ENCODE measurements at places on chromosomes 13 and 19. TPM values are rescaled to one million over a fixed set of nuclear protein-coding genes. Genes with fewer than 3 reads are reported as not detected.

Gene PLIN5
- not detected for total RNA-seq

Gene ANKLE1
- 20.6 TPM for total RNA-seq

Gene B3GNT3
- not detected for total RNA-seq

Gene SHANK1
- not detected for total RNA-seq

Gene THSD8
- total RNA-seq: 29.9 TPM

Gene CYP4F11
- not detected for total RNA-seq

Gene CDX2
- total RNA-seq: not detected

Gene IQCN
- total RNA-seq: 0.59 TPM

Gene LHB
- not detected for total RNA-seq

Gene APOC4
- not detected for total RNA-seq

Gene IFT88
- total RNA-seq: 4.7 TPM

Gene IL12RB1
- 22.0 TPM for total RNA-seq

Gene EFNB2
- 0.15 TPM for total RNA-seq

Gene GDF15
- total RNA-seq: not detected

Gene RASAL3
- total RNA-seq: 104 TPM
